ENCODE measurements at places on chromosomes 16 and 17.

- no peak for DNase-seq
Measured at GRCh38 chr16:15601212-15601879, 41.6 kb downstream of the MARF1 start.

- DNase-seq, result no peak
Measured at GRCh38 chr17:28397275-28397674, 8.7 kb downstream of the SLC46A1 start.

GRCh38 chr16:69386596-69386995, 789 bp upstream of the TERF2 start:
- no peak for DNase-seq

- no peak for DNase-seq
Measured at GRCh38 chr17:39761861-39762496, 24.2 kb downstream of the GRB7 start.

DNA sequence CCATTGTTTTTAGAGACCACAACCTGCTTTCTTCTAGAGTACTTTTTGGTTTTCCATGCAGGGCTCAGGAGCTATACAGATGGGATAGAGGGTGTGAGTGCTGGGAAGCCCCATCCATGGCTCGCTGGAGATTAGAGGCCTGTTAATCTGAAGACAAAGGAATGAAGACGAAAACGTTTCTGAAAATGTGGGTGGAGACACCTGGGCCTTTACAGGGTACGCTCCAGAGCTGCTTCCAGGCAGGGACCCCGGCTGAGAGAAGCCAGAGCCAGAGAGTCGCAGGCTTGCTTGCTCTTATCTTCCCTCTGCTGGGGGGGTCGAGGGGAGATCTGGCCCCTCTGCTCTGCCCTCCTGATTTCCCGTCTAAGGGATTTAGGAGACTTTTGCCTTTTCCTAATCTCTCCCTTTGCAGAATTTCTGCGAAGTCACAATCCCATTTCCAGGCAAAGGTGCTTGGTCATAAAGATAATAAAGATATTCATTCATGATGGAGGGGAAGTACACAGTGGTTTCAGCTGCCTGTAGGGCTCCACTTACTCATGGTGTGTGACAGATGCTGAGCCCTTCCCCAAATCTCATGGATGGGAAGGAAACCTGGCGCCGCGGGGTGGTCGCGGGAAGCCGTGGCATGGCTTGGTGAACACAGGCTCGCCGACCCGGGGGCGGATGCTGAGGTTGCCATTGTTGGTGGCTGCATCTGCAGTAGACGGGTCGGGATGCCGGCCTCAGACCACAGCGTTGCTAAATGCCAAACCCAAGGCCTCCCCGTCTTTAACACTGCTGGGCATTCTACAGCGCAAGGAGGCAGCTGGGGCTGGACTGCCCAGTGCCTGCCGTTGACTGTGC, 4.8 kb upstream of the SOCS3 start:
- DNase-seq, result no peak

Data from NCI-H2081 (cell line).